ENCODE measurements at places on chromosomes 5 and 9. TPM values are rescaled to one million over a fixed set of nuclear protein-coding genes. Genes with fewer than 3 reads are reported as not detected.

The INSL4 gene
- polyA plus RNA-seq: not detected

DNA sequence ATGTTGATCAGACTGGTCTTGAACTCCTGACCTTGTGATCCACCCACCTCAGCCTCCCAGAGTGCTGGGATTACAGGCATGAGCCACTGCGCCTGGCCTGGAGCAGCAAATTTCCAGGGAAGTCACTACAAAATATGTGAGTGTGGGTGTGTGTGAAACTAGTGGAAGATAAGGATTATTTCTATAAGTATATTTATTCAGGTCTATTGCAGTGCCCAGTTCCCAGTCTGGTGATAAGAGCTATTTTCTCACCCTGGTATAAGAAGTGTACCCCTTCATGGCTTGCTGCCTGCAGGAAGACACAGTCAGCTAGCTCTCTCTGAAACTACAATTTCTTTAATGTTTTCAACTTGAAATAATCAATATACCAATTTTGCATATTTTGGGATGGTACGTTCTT, 37.1 kb downstream of the TARS1 start:
- no peak for DNase-seq
- H3K36me3 ChIP-seq: peaks cover 10% of the 10 kb centered on the region
- H3K27ac ChIP-seq: no peak overlapping the region
- H3K4me1 ChIP-seq: no peaks in the 10 kb centered on the region
- no peaks in the 10 kb centered on the region for H3K27me3 ChIP-seq

The PRSS3 gene
- 147 TPM for polyA plus RNA-seq

The ARL10 gene
- not detected for polyA plus RNA-seq

DNA sequence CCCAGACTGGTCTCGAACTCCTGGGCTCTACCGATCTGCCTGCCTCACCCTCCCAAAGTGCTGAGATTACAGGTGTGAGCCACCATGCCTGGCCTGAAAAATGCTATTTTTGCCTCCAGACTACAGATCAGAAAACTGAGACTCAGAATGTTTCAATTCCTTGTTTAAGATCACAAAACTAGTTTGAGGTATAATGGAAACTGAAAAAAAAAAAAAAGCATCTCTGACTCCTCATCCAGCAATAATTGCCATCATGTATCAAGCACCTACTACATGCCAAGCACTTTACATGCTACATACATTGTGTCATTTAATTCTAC, 35.6 kb downstream of the PLAC8L1 start:
- DNase-seq: no peak
- no peaks in the 10 kb centered on the region for H3K4me1 ChIP-seq
- no peak overlapping the region for H3K4me3 ChIP-seq
- H3K27ac ChIP-seq: no peak overlapping the region
- H3K27me3 ChIP-seq: no peaks in the 10 kb centered on the region

The PRLR gene
- polyA plus RNA-seq: 1.4 TPM

- H3K27ac ChIP-seq: no peak overlapping the region
- no peak for DNase-seq
- no peak overlapping the region for H3K4me3 ChIP-seq
- no peaks in the 10 kb centered on the region for H3K27me3 ChIP-seq
- no peaks in the 10 kb centered on the region for H3K36me3 ChIP-seq
Measured at GRCh38 chr5:1762121-1762882, 37.3 kb downstream of the MRPL36 start.

GRCh38 chr5:105677291-105677690, 1993.4 kb downstream of the EFNA5 start:
- DNase-seq: no peak
- H3K27ac ChIP-seq: no peak overlapping the region
- H3K36me3 ChIP-seq: no peaks in the 10 kb centered on the region
- H3K27me3 ChIP-seq: no peaks in the 10 kb centered on the region

DNA sequence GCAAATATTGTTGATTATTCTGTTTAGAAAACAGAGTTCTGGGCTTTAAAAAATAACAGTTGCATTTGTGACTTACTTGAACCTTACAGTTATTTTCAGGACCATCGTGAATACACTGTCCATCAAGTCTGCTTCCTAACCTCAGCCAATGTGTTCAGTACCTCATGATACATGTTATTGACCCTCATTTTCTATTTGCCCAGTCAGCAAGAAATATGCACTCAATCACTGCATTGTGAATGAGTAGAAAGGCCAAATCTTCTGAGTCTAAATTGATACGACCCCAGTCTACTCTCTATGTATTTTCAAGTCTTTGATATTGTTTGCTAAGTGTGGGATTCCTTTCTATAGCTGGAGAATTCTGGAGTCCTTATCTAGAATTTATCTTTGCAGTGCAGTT, 156.2 kb downstream of the RAB3C start:
- H3K36me3 ChIP-seq: no peaks in the 10 kb centered on the region
- H3K4me1 ChIP-seq: peaks cover 26% of the 10 kb centered on the region
- DNase-seq: no peak
- no peak overlapping the region for H3K27ac ChIP-seq

The MYORG gene
- polyA plus RNA-seq: 83.0 TPM

- H3K36me3 ChIP-seq: peaks cover 9% of the 10 kb centered on the region
- DNase-seq: no peak
- no peak overlapping the region for H3K27ac ChIP-seq
Measured at GRCh38 chr5:32283539-32284377, 29.0 kb downstream of the MTMR12 start.

GRCh38 chr5:181140766-181141165, 6.6 kb upstream of the OR2V2 start:
- H3K27ac ChIP-seq: no peak overlapping the region
- no peak for DNase-seq
- no peaks in the 10 kb centered on the region for H3K4me1 ChIP-seq
- no peak overlapping the region for H3K4me3 ChIP-seq
- H3K36me3 ChIP-seq: no peaks in the 10 kb centered on the region
- no peaks in the 10 kb centered on the region for H3K27me3 ChIP-seq

The ARSI gene
- 1.4 TPM for polyA plus RNA-seq

The ADAM19 gene
- polyA plus RNA-seq: 0.67 TPM

The PPP3R2 gene
- not detected for polyA plus RNA-seq

GRCh38 chr9:126144603-126145456, 181.8 kb upstream of the MVB12B start:
- H3K4me3 ChIP-seq: no peak overlapping the region
- no peak for DNase-seq
- H3K27me3 ChIP-seq: peaks cover 4% of the 10 kb centered on the region
- no peaks in the 10 kb centered on the region for H3K36me3 ChIP-seq
- H3K4me1 ChIP-seq: no peaks in the 10 kb centered on the region
- no peak overlapping the region for H3K27ac ChIP-seq

DNA sequence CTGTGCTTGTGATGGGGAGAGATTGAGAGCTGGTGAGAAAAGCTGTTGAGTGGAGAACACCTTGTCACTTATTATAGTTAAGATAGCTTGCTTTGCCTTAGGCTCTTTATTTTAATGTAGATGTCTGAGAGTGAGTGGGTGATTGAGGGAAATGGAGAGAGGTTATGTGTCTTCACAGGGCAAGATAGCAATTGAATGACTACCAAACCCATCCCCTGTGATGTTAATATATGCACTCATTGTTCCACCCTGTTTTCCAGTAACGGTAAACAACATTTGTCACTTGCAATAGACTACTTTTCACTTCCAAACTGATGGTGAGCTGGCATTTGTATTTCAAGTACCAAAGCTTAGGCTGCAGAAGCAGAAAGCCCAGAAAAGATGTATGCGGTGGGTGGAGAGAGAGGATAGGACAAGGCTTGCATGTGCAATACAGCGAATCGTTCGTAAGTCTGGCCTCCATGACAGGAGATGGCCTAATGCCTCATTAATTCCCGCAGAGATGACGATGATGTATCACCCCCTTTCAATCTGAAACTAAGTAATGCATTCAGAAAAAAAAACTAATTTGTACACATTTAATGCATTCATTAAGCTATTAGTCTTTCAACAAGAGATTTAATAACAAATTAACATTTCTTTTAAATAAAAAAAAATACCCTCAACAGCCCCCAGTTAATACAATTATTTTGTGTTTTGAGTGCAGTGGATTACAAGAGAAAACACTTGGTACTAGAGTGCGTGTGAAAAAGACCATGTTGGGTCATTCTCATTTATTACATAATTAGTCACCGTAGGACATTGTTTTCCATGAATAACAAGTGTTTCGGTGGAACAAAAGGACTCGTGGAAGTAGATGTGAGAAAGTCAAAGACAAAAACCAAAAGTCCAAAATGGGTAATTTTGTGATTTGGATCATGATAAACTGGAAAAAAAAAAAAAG, 699.0 kb downstream of the BRINP1 start:
- no peaks in the 10 kb centered on the region for H3K27me3 ChIP-seq
- H3K4me3 ChIP-seq: no peak overlapping the region
- no peak for DNase-seq
- no peak overlapping the region for H3K27ac ChIP-seq
- H3K4me1 ChIP-seq: no peaks in the 10 kb centered on the region

DNA sequence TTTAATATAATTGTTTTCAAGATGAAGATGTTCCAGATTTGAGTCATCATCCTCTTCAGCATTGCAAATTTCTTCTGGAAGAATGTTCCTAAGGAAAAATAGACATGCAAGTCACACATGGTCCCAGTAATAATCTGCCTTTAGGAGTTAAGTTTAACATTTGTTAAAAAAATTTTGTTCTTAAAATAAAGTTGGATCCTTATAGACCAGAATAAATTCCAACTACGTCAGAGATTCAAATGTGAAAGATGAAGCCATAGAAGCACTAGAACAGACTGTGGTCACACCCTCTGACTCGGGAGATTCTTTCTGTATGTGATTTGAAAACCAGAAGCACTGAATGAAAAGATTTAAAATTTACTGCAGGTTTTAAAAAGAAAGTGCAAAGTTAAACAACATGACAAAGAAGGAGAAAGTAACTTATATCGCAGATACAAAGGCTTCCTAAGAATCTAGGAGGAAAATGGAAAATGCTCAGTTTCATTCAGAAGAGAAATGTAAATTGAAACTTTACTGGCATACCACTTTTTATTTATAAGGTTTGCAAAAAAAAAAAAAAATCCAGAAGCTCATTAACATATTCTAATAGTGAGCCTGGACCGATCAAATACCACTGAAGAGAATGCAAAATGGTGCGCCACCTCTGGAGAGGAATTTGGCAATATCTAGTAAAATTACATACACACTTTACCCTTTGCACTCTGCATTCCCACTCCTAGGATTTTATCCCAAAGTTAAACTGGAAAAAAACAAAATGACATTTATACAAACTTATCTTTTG, 14.3 kb upstream of the ASPN start:
- no peak overlapping the region for H3K27ac ChIP-seq
- H3K4me1 ChIP-seq: no peaks in the 10 kb centered on the region
- DNase-seq: no peak
- H3K27me3 ChIP-seq: no peaks in the 10 kb centered on the region

DNA sequence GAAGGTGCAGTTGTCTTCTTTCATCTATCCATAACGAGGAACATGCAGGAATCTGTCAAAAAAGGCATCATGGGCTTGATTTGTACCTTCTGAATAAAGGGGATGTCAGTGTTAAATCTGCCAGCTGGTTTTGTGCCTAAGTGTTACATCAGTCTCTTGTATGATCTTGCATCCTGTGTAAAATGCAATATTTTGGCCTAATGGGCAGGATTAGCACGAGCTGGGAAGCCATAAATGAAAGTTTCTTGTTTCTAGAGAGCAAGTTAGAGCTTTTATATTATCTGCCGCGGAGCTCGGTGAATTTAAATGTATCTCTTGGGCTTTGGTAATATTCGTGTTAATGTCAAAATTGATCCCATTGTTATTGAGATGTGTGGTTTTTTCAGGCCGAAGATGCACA, 526.1 kb upstream of the WWC1 start:
- H3K27ac ChIP-seq: no peak overlapping the region
- H3K27me3 ChIP-seq: peaks cover 2% of the 10 kb centered on the region

DNA sequence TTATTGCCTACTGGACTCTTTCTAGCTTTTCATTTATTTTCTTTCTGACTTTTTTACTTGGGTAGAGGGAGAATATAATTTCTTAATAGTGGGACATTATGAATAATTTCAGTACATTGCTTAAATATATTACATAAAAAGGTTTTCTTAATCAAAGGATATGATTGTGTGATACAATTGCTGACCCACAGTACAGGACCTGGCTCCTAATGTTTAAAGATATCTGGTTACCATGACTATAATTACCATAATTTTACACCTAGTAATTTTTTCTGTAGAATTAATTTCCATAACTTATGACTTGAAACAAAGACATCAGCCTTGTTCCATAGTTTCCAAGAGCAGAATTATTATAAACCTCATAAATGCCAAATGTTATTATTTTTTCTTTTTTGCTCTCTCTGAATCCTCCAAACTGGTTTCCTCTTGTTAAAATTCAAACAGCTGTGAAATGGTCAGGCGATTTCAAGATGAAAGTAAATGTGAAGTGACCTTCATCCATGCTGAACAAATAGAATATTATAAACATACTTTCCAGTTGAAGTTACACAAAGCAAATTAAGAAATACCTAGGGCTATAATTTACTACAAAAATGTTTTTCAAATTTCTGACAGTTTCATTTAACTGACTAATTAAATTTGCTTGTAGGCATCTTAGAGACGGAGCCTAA, 301.2 kb upstream of the TYRP1 start:
- no peaks in the 10 kb centered on the region for H3K4me1 ChIP-seq
- no peak for DNase-seq
- no peak overlapping the region for H3K27ac ChIP-seq
- H3K4me3 ChIP-seq: no peak overlapping the region
- H3K36me3 ChIP-seq: no peaks in the 10 kb centered on the region
- H3K27me3 ChIP-seq: no peaks in the 10 kb centered on the region

- H3K27ac ChIP-seq: no peak overlapping the region
- H3K36me3 ChIP-seq: peaks cover 32% of the 10 kb centered on the region
- DNase-seq: no peak
- no peaks in the 10 kb centered on the region for H3K27me3 ChIP-seq
Measured at GRCh38 chr5:150710165-150710564, 9.3 kb upstream of the RBM22 start.

- peak; percentile 28 for DNase-seq
- H3K27me3 ChIP-seq: no peaks in the 10 kb centered on the region
- peak overlapping the region; percentile 84 for H3K27ac ChIP-seq
- no peak overlapping the region for H3K4me3 ChIP-seq
- peaks cover 10% of the 10 kb centered on the region for H3K4me1 ChIP-seq
Measured at GRCh38 chr9:93098236-93098946, 2.4 kb downstream of the CARD19 start.

DNA sequence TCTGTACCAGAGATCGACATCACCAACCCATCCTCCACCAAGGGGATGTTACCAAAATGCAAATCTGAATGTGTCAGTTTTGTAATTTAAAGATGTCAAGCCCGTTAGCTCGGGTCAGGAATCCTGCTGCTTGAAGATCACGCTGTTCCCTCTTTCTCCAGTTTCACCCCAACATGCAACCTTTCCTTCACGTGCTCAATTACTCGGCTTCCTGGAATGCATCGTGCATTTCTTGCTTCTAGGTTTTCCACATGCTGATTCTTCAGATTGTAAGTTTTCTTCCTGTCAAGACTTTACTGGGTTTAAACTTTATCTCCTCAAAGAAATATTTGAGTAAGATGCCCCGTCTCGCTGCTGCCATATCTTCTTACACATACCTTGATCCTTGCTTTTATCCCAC, 209.5 kb upstream of the SNX2 start:
- no peaks in the 10 kb centered on the region for H3K27me3 ChIP-seq
- H3K36me3 ChIP-seq: no peaks in the 10 kb centered on the region
- no peak for DNase-seq
- H3K27ac ChIP-seq: no peak overlapping the region
- no peak overlapping the region for H3K4me3 ChIP-seq

The DBH gene
- 0.13 TPM for polyA plus RNA-seq

The SOX30 gene
- 0.15 TPM for polyA plus RNA-seq

The FAM78A gene
- polyA plus RNA-seq: 0.89 TPM

Data from small intestine (tissue), 16 donors.